ENCODE measurements at places on chromosomes 1 and 21.
A peak's percentile ranks its signal among the peaks of the same experiment; 100 is the strongest.

DNA sequence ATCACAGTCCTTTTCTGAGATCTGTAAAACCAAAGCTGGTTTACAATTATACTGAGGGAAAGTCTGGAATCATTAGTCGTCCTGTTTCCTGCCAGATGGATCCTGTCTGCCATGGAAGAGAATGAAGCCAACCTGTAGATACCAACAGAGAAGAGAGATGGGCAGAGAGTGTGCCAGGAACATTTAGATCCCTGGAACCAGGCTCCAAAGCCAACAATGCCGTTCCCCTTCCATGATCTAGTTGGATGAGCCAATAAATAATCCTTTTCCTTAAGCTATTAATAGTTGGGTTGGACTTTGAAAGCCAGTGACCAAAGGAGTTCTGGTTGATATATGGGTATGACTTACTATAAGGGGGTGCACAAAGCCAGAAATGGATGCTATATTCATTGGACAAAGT lies 15.0 kb downstream of the CAPN8 start:
- no peak for DNase-seq

GRCh38 chr1:8137481-8138244 lies 111.6 kb upstream of the ERRFI1 start:
- no peak for DNase-seq

GRCh38 chr1:38651669-38652068 lies 207.9 kb downstream of the RRAGC start:
- no peak for DNase-seq

GRCh38 chr1:209748620-209749019 lies 7.2 kb upstream of the TRAF3IP3 start:
- no peak for DNase-seq

- no peak for DNase-seq
These were observed 80.8 kb upstream of the SLC2A1 start for GRCh38 chr1:43039228-43040055.

DNA sequence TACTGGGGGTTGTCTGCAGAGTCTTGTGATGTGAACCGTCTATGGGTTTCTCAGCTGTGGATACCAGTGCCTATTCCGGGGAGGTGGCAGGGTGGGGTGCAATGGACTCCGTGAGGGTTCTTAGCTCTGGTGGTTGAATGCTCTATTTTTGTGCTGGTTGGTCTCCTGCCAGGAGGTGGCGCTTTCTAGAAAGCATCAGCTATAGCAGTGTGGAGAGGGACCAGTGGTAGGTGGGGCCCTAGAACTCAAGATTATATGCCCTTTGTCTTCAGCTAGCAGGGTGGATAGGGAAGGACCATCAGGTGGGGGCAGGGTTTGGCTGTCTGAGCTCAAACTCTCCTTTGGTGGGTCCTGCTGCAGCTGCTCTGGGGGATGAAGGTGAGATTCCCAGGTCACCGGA lies 127.3 kb upstream of the PLD5 start:
- no peak for DNase-seq

GRCh38 chr1:198123133-198123532 lies 33.7 kb upstream of the NEK7 start:
- DNase-seq: no peak

GRCh38 chr1:154208677-154209388 lies 2.7 kb upstream of the CFAP141 start:
- no peak for DNase-seq

DNA sequence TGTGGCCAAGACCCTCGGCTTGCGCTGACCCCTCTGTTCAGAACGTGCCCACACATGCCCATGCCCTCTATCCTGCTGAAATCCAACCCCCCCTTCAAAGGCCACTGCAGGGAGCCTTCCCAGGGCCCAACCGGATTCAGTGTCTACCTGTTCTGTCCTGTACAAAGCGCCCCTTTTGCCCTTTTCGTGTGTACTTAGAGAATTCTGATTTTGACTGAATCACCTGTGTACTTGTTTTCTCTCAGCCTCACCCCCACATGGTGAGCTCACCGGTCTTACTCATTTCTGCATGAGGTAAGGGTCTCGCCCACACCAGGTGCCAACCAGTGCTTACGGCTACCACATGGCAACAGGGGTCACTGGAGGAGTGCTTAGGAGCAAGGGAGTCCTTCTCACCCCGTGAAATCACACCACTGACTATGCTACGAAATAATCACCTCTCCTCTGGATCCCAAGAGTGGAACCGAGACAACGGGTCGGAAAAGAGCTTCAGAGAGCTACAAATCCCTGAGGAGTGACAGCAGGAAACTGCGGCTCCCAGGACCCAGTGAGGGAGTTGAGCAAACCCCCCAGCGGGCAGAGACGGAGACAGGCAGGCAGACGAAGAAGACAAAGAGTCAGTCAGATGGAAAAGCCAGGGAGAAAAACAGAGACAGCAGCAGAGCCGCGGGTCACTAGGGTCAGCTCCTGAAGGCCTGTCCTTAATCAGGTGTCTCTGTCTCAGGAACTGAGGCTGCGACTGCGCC lies 2.1 kb upstream of the S100A2 start:
- no peak for DNase-seq

GRCh38 chr1:157092831-157093230 lies 6.8 kb downstream of the ETV3L start:
- DNase-seq: no peak

GRCh38 chr1:17319561-17320350 lies 11.8 kb downstream of the PADI4 start:
- DNase-seq: no peak

DNA sequence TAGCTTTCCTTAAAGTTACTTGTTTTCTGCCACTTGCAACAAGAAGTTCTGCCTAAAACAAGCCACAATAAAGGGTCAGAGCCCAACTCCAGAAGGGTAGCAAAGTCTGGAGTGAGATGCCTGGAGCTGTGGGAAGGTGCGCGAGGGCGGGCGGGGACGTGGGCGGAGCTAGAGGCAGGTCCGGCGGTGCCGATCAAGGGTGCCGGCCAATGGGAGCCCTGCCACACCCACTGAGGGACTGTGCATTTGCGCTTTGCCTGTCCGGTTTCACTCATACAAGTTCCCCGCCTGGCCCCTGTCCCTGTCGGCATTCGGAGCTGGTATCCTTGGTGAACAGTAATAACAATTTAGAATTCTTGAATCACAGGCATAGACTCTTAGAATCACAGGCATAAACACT lies 732.4 kb downstream of the MATN1 start:
- no peak for DNase-seq

DNA sequence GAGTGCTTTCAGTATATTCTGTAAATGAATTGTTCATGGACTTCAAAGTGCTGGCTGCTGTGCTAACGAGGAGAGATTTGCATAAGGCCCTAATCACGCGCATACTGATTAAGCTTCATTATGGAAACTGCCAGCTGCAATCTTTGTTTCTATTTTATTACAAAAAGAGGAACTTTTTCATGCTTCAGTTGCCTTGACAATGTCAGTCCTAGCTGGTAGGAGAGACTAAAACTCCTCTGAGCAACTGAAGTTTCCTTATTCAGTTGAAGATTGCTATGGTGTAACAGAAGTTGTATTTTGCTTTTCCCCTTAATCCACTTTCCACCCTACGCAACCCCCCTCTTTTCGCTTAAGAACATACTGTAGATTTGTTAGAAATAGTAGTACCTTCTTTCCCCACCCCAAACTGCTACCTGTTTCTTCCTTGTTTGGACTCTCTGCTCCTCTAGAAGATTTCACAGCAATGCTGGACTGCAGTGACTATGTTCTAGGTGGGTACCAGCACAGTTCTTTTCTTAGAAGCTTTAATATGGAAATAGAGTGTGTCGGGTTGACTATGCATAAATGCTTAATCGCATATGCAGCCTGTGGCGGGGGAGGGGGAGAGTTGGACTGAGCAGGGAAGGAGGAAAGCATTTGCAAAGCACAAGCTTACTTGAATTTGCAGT lies 108.3 kb downstream of the POU2F1 start:
- DNase-seq: peak; percentile 82

DNA sequence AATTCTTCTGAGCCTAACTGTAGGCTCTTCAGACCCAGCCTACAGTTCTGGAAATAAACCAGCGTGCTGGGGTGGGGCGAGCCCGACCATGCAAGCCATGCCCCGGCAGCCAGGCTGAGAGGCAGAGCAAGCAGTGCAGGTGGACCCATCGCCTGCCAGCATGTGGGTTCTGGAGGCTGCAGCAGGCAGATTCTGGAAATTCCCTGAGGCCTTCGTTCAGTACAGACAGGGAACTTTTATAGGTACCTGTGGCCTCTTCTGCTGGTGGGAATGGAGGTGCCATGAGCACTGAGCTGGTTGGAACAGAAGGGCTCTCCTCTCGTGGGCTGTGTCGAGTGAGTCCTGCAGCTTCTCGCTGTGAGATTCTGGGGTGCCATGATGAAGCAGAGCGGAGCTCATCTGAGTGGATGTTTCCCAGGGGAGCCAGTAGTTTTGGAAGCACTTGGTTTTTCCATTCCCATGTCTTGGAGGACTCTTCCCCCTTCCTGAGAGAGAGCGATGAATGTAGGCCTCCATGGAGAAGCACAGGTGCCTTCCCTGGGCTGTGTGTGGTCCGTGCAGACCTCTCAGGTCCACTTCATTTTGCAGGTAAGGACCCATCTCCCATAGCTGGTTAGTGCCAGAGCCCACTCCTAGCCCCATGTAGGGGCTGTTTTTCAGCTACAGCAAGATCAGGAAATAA lies 94.1 kb downstream of the PCBP3 start:
- no peak for DNase-seq

DNA sequence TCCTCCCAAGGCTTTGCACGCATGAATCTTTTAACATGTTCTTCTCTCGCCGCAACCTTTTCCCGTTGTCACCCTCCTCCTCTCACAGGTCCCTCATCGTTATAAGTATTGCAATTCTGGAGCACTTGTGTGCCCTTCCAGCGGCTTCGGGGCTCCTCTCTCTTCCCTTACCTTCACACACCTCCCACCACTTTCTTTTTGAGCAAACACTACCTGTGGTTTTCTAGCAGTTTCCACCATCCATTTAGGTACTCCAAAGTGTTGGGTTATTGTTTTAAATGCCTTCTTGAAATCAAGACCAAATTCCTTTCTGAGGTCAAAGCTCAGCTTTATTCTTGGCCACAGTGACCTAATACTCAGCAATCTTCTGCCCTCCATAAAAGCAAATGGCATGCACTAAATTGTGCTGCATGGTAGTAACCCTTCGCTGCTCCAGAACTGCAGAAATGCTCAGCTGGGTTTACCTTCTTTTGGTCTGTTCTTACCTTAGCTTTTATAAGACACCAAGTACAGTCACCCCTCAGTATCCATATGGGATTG lies 472.4 kb downstream of the SETD4 start:
- no peak for DNase-seq

DNA sequence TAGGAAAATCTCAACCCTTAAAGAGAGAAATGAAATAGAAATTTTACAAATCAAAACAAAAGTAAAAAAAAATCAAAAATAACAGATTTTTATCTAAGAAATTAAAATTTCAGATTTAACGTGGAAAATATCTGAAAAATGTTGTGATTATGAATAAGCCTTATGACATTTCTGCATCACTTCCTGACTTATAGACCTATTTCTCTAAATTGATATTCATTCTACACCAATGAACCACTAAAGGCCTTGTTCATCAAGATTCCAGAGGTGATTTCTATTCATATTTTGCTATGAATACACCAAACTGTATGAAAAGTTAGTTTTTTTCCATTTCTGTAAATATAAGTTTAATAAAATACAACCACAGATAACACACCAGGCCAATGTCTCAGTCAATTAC lies 261.5 kb downstream of the SMYD3 start:
- DNase-seq: no peak

GRCh38 chr1:28280977-28281381 lies 21.7 kb downstream of the SESN2 start:
- DNase-seq: no peak

- DNase-seq: no peak
These were observed 6.8 kb upstream of the EFCAB14 start for GRCh38 chr1:46725736-46726108.
